ENCODE measurements at places on chromosomes 1 and 21.

DNA sequence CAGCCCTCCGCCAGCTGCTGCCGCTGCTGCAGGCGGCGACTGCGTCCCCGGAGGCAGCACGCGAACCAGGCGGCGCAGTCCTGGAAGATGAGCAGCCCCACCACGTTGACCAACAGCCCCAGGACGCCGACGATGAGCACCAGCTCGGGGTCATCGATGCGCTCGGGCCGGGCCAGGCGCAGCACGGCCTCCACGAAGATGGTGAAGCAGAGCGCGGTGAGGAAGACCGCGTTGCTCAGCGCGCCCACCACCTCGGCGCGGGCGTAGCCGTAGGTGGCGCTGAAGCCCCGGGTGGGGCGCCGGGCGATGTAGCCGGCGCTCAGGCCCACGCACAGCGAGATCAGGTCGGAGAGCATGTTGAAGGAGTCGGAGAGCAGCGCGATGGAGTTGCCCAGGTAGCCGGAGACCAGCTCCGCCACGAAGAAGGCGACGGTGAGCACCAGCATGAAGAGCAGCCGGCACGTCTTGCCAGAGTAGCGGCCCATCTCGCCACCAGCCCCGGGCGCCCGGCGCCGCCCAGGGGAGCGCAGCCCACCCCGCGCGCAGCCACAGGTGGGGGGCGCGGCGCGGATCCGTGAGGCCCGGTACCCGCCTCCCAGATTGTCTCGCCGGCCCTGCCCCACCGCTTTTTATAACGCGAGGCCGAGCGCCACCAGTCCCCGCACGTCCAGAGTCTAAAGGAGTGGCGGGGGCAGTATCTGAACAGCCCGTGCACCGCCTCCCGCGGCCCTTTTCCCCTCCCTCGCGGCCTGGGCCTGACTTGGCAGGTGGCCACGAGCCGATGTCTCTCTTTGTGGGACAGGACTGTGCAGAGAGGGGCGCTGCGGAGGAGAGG, at the start of gene SLC30A10:
Gene SLC30A10 (minus strand): TSS at position 602 of the 835 bp plus-strand sequence. CDS start 117 bp downstream, at position 485.
- peak; percentile 27 for DNase-seq

- no peak for DNase-seq
Measured at GRCh38 chr1:64366821-64367220, 103.1 kb upstream of the CACHD1 start.

GRCh38 chr1:89360716-89361115, 3.1 kb upstream of the GBP6 start:
- no peak for DNase-seq

DNA sequence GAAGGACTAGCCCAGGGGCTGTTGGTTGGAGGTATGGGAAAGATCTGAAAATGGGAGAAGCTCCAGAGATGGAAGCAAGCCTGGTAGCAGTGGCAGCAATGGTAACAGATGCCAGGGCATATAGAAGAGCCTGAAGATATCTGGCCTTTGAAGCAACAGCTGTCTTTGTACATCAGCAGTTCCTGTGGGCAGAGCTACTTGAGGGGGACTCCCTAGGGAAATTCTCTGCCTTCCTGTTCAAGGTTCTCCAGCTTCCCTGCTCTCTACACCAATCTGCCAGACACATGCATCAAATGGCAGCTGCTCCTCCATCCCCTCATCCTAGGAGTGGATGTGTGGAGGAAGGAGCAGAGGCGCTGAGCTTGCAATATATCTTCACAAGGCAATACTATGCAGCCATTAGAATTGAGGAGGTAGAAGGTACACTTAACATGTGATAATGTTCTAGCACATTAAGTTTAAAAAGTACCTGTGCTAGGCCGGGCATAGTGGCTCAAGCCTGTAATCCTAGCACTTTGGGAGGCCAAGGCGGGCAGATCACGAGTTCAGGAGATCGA, 2.2 kb downstream of the TMEM35B start:
- no peak for DNase-seq

DNA sequence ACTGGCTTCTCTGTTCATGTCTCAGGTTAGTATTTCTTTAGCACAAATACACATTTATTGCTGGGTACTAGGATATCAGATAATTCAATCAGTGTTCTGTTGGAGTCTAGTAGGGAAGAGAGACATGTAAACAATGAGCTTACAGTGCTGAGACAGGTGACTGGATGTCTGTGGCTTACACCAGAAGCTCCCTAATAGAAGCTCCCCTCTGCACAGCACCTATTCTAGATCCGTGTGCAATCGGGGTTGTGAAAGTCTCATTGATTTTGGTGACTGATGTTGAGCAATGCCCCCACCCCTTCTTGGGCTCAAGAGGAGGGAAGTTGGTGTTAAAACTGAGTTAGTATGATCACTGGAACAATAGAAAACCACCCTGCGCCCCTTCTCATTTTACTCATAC, 279.2 kb downstream of the RPS6KC1 start:
- no peak for DNase-seq

- DNase-seq, result no peak
Measured at GRCh38 chr21:43325968-43326715, 100.8 kb downstream of the SIK1 start.

DNA sequence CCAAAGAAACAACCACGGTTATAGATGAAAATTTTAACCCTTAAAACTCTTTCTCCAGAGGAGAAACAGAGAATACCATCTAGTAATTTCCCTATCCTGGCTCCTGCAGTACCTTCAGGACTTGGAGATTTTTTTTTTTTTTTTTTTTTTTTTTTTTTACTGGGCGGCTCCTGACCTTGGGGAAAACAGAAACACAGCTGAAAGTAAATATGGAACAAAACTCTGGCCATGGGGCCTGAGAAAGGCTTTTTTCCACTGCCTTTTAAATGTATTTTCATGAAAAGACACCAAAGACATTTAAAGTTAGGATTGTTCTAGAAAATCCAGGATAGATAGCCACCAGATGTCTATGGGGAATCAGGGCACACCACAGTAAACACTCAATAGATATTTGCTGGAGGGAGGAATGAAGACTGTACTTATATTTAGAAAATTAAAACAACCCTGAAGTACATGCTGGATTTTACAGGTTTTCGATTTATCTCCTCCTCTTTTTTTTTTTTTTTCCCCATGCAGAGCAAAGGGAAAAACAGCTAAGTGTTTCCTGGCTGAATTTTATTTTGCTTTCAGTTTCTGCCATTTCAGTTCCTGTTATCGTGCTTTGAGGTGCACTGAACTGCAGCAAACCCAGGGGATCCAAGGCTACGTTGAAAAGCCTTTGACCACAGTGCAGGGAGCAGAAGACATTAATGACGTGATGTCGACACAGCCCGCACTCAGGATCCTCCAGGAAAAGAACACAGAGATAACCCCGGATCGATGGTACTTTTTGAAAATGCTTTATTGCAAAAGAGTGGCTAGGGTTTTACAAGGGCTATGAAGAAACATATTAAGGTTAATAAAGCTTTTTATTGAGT, 35.7 kb upstream of the CNN3 start:
- peak; percentile 20 for DNase-seq

- no peak for DNase-seq
Measured at GRCh38 chr1:56833088-56833487, 13.9 kb upstream of the FYB2 start.

All from erythroblast (primary cell).